Iris pigment epithelial cell (primary cell): ENCODE measurements at places on chromosomes 7 and 10.

- peak; percentile 33 for DNase-seq
Observed at GRCh38 chr7:97845622-97846203, 26.5 kb downstream of the ASNS start.

DNA sequence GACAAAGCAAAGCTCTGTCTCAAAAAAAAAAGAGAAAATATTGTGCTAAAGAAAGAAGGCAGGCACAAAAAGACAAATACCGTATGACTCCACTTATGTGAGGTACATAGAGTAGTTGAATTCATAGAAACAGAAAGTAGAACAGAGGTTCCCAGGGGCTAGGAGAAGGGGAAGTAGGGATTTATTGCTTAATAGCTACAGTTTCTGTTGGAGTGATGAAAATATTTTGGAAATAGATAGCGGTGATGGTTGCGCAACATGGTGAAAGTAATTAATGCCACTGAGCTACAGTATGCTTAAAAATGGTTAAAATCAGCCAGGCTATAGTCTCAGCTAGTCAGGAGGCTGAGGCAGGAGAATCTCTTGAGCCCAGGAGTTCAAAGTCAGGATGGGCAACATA is 18.5 kb upstream of the NPFFR1 start:
- peak; percentile 65 for DNase-seq

DNA sequence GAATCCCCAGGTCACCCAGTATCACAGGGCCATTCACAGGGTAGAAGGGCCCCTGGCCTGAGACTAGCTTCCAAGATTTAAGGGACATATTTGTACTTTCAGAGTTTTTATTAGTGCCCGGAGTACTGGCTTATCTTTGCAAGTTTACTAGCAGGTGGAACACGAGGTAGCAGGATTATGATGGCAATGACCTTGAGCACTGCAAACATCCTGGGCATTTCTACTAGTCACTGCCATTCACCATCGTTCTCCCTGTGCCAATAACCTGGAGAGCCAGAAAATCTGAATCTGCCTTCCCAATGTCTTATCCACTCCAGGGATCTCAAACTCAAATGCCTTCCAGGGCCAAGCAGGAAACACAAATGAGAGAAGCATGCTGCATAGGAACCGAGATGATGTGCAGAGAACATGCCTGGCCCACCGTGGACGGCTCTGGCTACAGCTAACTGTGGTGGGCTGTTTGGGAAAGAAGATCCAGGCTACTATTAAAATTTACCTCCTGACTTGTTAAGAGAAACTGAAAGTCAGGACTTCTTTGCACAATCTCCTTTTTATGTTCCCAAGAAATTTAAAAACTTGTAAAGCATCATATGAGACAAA is 16.7 kb downstream of the FAM53B start:
- no peak for DNase-seq

DNA sequence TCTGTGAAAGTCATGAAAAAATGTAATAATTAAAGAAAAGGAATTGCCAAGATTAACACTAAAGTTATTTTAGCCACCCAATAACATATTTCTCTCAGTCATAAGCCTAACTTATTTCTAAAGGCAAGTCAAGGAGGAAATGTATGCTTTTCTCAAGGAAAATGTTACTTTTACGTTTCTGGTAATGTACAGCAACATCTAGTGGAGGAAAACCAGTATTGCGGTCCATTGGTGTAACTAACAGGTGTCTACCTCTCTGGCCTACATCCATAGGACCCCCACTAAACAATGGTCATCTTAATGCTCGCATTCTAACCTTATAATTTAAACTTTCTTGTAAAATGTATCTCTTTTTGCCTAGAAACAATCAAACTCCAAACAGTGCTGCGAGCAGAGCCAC is 437.5 kb downstream of the KIF20B start:
- peak; percentile 23 for DNase-seq
